ENCODE measurements at places on chromosomes 13 and 19.

DNA sequence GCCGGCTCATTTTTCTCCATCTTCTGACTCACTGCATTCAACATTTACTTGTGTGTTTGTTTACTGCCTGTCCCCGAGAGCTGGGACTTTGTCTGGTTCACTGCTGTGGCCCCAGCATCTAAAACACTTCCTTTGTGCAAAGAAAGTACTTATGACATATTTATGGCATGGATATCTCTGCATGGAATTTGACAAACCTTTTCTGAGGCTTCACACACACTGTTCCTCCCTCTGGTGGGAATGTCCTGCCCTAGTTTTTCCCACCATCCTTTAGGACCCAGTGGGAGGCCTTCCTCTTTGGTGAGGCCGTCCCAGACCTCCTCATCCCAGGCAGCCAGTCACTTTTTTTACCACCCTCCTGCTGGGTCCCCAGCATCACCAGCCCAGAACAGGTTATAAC lies 1.4 kb upstream of the SRRM5 start:
- no peak for DNase-seq

DNA sequence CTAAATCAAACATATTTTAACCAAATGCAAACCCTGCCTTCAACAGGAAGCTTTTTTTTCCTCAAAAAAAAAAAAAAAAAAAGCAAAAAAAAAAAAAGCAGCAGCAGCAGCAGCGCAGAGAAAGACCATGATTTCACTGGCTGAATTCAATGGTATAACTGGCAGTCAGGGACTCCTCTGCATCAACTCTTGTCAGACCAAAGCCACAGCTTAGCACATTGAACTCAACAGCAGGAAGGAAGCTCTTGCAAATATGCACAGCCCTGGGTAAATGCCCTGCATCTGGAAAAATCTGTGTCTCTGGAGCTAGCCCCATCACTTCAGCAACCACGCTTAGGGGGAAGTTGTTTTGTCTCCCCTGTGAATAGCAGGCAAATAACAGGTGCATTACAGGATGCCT lies 17.6 kb upstream of the DHRS12 start:
- no peak for DNase-seq

GRCh38 chr19:31214086-31214485 lies 135.2 kb downstream of the TSHZ3 start:
- peak; percentile 13 for DNase-seq

GRCh38 chr13:74644229-74644628 lies 510.0 kb upstream of the KLF12 start:
- DNase-seq = peak; percentile 29

GRCh38 chr13:97280478-97280877 lies 58.3 kb downstream of the MBNL2 start:
- no peak for DNase-seq

DNA sequence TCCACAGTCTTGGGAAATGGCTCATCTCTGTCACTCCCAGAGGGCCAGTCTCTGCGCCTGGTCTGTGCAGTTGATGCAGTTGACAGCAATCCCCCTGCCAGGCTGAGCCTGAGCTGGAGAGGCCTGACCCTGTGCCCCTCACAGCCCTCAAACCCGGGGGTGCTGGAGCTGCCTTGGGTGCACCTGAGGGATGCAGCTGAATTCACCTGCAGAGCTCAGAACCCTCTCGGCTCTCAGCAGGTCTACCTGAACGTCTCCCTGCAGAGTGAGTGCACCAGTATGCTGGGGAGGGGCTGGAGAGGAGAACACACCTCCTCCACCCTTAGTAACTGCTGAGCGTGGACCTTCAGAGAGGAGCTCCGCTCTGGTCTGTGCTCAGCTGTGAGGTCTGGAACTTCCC lies 2.3 kb downstream of the SIGLEC9 start:
- DNase-seq = no peak

DNA sequence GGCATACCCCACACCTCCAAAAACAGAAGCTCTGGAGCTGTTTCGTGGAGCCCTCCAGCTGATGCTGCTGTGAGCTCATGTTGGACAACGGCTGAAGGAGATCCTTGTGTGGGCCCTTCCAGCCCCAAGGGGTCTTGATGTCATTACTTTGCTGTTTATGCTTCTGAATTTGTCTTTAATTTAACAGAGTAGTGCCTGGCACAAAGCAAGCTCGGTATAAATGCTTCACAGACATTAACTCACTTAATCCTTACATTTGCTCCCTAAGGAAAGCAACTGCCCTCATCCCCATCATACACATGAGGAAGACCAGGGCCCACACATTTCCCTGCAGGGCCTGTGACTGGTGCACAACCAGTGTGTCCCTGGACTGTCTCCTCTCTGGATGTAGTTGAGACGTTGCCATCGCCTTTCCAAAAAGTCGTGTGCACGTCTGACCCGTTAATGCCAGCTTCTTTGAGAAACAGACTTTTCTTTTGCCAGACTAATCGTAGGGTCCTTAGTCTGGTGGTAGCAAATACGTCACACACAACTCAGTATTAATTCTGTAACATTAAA lies 7.6 kb downstream of the COL4A1 start:
- DNase-seq = no peak

DNA sequence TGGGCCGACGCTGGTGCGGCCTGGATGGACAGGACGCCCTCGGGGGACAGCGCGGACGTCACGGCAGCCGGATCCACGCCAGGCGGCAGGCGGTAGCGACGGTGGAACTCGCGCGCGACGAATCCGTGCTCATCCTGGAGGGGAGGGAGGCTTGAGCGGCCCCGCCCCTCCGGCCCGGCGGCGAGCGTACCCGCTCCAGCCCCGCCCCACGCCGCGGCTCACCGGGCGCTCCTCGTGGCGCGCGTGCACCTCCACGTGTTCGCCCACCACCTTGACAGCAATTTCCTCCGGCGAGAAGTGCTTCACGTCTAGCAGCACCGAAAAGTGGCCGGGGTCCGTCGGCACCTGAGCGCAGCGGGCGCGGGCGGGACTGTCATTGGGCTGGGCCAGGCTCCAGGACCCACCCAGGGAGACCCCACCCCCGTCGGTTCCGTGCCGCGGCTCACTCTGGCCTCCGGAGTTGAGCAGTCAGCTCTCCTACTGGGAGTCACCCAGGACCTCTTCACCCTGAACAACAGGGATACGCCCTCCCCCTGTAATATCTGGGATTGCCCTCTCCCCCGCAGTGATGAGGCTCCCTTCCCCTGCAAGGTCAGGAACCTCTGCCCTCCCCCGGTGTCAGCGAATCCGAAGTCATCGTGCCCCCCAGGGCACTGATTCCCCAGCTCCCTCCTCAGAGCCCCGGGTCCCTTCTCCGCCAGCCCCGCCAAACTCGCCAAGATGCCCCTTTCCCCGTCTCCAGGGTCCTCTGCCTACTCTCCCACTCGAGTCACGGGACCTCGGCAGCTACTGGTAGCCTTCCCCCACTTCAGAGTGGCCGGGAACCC lies 1.1 kb downstream of the HSPB6 start:
- DNase-seq = peak; percentile 73

GRCh38 chr19:21566073-21566472 lies 60.7 kb downstream of the ZNF429 start:
- no peak for DNase-seq

GRCh38 chr13:75541287-75541686 lies 3.6 kb upstream of the COMMD6 start:
- DNase-seq = peak; percentile 11

DNA sequence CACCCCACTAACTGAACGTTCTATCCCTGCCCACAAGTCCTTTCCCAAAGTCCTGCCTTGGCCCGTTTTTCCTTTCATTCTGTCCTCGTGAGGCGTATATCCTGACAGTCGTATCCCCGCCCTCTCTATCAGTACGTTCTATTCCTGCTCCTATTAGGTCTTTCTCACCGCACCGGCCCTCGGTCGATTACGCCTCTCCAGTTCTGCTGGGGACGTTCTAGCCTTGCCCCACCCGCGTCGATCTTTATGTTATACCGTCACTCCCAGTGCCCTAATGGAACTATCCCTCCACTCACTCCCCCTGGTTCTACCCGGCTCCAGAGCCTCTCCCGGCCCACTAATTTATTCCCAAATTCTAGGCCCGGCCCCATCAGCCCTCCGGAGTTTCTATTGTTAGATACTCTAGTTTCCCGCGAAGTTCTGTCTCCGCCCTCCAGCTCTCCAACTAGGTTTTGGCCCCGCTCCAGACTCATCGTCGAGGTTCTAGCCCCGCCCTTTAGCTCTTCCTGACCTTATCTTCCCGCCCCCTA lies 2.0 kb downstream of the PLAUR start:
- DNase-seq = peak; percentile 49

DNA sequence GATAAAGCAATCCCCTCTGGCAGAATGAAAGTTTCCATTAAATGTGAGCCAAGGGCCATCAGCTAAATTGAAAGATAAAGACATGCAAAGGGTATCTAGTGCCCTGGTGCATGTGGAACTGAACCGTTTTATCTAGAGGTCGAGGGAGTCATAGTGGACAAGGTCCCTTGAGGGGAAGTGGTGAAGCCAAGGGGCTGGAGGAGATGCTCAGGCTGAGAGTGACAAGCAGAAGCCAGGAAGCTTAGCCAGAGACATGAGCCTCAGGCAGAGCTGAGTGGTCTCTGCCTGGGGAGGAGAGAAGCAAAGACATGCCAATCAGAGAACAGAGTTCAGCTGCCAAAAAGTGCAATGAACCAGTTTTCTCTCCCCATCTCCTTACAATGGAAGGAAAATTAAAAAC lies 68.1 kb upstream of the SLC10A2 start:
- DNase-seq = no peak

- DNase-seq = no peak
Observed at GRCh38 chr13:51697855-51698254, 106.1 kb downstream of the DHRS12 start.

- DNase-seq = no peak
Observed at GRCh38 chr13:46170268-46170667, 11.7 kb downstream of the LCP1 start.

GRCh38 chr19:5955636-5955935 lies 22.4 kb downstream of the RANBP3 start:
- no peak for DNase-seq

- peak; percentile 34 for DNase-seq
Observed at GRCh38 chr19:8973501-8974091, 36.6 kb downstream of the MUC16 start.

DNA sequence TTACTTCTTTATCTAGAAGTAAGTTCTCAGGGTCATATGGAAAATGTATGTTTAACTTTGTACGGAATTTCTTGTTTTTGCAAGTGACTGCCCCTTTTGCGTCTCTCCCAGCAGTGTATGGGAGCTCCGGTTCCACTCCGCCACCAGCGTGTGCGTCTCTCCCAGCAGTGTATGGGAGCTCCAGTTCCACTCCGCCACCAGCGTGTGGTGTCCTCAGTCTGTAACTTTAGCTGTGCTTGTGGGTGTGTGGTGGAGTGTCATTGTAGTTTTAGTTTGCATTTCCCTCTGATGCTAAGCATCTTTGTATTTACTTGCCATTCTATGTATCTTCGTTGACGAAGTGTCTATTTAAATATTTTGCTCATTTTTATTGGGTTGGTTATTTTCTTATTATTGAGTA lies 2.4 kb downstream of the CUL4A start:
- no peak for DNase-seq

- DNase-seq = no peak
Observed at GRCh38 chr13:30196025-30196424, 111.3 kb downstream of the KATNAL1 start.

DNA sequence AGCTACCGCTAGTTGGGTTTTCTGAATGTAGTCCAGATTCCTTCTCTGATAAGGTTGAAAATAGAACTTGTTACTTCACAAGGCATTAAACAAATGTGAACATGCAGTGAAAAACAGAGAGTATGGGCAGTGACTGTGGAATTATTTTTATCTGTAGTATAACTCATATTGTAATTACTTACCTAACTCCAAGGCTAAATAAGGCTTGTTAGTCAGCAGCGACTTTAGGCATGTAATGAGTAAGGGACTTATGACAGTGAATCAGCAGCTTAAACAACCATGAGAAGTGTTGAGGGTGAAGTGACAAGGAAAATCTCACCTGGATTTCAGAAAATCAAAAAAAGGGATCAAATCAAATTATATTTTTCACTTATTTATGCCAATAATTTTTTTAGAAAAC lies 1719.5 kb upstream of the MIR17HG start:
- no peak for DNase-seq

- DNase-seq = no peak
Observed at GRCh38 chr19:3809881-3810707, 23.9 kb upstream of the MATK start.

DNA sequence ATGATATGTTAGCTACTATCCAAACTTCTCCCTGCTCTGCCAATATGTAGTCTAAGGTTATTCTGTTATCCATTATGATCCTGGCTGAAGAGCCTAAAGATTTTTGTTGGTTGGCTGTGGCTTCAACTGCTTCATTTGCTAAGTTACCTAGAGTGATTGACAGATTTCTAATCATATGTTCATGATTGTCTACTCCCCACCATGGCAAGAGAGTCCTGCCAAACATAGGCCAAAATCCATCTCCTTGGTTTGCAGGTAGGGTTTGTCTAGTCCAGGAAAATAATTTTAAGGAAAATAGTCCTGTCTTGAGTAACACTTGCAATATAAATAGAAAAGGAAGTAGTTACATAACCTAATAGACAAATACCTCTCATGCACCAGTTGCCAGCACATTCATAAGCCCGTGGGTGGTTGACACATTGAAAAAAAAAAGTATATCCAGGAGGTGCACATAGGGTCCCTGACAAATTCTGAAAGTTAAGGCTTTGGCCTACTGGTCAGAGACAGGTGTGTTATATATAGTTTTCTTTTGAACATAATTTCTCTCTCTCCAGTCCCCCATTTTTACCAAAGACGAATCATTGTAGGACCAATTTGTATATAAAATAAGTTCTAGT lies 5.4 kb upstream of the CBY2 start:
- DNase-seq = no peak

- DNase-seq = no peak
Observed at GRCh38 chr13:70723732-70724131, 615.5 kb upstream of the KLHL1 start.

DNA sequence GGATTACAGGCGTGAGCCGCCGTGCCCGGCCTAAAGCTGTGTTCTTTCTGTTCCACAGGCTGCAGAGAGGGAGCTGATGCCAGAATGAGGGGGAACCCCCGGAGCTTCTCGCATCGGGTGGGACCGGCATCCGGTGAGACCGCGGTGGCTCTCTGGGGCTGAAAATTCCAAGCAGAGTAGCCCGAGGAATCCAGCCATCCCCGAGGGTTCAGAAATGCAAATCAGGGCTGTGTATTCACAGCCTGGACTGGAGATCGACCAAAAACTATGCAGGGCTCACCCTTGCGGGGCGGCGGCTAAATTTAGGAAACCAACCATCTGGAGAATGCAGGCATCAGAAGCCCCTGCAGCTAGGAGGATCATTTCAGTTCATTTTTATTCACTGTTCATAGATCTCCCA lies 99.2 kb downstream of the GNG7 start:
- no peak for DNase-seq

- no peak for DNase-seq
Observed at GRCh38 chr13:97974773-97975172, 21.3 kb downstream of the IPO5 start.

- no peak for DNase-seq
Observed at GRCh38 chr19:4849019-4849418, 17.5 kb upstream of the TICAM1 start.

DNA sequence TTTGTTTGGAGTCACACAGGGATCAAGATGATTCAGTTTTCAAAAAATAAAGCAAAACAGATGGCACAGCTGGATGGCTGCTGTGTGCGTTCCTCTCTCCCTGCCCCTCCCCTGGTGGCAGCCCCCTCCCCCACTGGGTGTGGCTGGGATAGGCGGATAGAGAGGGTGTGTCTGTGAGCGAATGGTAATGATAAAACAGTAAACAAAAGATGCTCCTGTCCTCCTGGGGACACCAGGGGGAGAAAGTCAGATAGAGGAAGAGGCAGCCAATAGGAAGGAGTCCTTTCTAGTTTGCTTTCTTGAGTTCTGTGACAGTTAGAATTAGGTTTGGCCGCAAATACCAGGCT lies 6.5 kb downstream of the TMEM255B start:
- DNase-seq = no peak

Data from lung (tissue), 17 donors.